NCI-H2107 (cell line): ENCODE measurements at places on chromosomes 13 and 19.

- DNase-seq, result no peak
These were observed 133.9 kb downstream of the AKAP11 start for GRCh38 chr13:42405665-42406390.

DNA sequence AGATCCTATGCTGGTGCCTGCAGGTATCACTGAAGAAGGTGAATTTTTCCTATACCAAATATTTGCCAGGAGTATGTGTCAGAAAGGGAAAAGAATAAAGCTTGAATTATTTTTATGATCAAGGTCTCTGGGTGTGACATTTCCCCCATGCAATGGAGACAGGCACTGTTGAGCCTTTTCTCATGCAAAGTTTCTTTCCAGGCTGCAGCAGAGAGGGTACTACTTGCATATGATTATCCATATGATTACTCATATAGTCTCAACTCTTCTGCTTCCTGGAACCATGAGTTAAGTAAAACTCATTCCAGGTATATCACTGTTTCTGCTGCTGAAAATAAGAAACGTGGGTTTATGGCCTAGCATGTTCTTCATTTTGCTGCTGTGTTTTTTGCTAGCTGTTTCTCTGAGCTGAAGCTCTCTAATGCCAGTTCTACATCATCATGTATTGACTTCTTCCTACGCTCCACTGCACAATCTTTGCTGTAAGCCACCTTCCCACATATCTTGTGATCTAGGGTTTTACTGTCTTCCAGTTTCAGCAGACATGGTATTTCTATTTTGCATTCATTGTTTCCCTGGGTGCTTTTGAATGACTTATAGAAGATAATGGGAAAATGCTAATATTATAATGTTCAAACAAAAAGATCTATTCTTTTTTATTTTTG lies 278.7 kb upstream of the GPC6 start:
- DNase-seq, result no peak

- DNase-seq, result no peak
These were observed 80.9 kb upstream of the UQCRFS1 start for GRCh38 chr19:29293736-29294342.

GRCh38 chr19:47539747-47540311 lies 25.0 kb upstream of the NAPA start:
- no peak for DNase-seq

- DNase-seq, result no peak
These were observed 2086.1 kb upstream of the PCDH20 start for GRCh38 chr13:63501702-63502101.

GRCh38 chr13:105159841-105160240 lies 1375.6 kb downstream of the EFNB2 start:
- DNase-seq, result no peak

DNA sequence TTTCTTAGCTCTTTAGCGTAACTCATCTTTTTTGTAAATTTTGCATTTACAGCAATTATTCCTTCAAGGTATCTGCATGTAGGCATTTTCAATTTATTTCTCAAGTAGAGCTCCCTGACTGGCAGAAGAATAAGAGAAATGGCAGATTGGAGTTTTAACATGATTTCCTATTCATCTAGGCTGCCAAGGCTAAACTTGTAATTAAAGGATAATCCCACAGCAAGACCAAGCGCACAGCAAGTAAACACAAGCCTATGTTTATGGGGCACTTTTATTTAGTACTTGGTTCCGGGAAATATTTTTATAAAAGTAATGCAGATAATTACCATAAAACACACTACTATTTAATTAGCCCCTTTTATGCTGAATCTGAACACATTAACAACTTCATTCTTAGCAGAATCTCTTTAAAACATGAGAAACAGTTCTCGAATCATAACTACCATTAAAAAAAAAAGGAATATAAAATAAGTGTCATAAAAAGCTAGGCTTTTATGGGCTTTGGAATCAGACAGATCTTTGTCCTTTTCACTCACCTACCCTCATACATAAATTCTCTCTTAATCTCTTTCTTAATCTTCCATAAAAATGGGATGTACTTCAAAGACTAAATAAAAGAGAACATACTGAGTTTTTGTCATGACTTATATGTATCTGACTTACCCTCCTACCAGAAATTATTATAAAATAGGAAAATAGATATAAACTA lies 961.6 kb upstream of the MIR17HG start:
- DNase-seq, result no peak

DNA sequence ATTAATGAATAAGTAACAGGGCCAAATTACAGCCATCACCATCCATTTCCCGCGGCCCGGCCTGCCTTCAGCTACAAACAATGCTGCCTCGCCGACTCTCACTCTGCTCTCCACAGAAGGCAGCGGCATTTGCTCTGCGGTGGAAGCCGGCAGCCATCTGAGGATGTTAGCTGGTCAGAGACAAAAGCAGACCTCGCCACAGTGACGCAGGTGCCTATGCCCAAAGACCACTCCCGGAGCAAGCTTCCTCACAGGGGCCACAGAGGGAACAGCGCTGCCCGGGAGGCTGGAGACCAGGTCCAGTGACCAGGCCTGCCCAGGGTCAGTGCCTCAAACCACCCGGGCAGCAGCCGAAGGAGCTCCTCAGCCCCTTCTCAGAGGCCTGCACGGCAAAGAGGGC lies 16.4 kb downstream of the PEPD start:
- no peak for DNase-seq

DNA sequence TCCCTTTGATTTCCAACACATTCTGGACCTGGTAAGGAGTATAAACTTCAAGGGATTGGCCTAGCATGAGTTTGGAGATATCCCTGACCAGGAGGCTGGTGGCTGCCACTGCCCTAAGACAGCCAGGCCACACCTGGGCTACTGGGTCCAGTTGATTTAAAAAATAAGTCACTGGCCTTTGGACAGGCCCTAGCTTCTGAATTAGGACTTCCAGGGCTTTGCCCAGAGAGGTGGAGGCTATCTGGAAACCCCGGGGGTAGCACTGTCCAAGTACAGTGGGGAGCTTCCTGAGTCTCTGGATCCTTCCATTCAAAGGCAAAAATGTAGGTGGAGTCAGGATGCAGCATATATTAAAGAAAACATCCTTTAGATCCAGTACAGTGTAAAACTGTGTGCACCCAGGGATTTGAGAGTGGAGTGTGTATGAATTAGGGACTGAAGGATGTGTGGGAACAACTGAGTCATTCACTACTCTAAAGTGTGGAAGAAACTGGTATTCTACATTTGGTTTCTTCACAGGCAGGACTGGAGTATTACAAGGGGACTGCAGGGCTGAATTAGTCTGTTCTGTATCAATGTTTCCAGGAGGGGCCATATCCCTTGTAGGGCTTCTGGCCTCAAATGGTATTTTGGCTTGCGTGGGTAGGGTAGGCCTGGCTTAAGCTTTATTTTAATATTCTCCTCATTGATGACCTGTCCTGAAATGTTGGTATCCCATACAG lies 14.8 kb upstream of the FCGBP start:
- DNase-seq, result no peak

DNA sequence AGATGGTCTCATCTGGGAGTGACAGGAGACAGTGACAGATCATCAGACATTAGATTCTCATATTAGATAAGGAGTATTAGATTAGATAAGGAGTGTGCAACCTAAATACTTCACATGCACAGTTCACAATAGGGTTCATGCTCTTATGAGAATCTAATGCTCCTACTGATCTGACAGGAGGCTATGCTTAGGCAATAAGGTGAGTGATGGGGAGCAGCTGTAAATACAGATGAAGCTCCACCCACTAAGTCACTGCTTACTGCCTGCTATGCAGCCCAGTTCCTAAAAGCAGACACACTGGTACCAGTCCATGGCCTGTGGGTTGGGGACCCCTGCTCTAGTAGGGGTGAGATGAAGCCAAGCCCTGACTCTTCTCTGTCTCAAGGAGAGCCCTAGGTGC lies 10.0 kb upstream of the IGFL3 start:
- DNase-seq, result no peak

GRCh38 chr13:38496917-38497316 lies 147.3 kb downstream of the UFM1 start:
- no peak for DNase-seq

DNA sequence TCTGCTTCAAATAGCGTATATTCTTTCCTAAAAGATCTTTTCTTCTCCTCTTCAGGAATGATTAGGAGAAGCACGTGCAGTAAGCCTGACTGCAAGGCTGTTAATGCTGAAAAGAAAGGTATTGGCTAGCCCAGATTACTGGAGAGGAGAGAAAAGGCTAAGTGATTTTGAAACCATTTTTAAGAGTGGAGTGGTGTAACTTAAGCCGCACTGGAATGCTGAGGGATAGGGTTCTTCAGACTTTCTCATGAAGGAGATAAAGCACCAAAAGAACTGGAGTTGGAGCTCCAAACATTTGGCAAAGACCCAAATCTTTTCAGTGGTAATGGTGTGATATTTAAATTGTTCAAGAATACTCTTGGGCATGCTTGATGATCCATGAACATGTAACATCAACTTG lies 388.3 kb downstream of the COG6 start:
- DNase-seq, result no peak

DNA sequence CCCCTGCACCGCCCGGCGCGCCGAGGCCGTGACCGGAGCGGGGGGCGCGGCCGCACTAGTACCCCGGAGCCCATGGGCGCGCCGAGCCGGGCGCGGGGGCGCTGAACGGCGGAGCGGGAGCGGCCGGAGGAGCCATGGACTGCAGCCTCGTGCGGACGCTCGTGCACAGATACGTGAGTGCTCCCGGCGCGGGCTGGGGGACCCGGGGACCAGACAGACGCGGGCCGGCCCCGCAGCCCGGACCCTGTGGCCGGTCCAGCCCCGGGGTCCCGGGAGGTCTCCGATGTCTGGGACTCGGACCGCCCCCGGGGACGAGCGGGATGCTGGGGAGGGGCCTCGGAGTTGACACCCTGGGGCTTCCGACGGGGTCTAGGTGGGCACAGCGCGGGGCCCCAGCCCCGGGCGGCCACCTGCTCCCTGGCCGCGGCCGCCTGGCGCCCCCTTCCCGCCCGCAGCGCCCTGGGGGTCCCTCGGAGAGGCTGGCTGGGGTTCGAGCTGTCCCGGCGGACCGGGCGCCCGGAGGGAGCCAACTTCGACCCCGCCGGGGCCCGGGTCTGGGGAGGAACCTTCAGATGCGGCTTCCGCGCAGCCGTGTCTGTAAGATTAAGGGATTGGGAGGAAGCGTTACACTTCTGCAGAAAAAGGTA lies 568 bp downstream of the ATP11A start:
- DNase-seq, result no peak

DNA sequence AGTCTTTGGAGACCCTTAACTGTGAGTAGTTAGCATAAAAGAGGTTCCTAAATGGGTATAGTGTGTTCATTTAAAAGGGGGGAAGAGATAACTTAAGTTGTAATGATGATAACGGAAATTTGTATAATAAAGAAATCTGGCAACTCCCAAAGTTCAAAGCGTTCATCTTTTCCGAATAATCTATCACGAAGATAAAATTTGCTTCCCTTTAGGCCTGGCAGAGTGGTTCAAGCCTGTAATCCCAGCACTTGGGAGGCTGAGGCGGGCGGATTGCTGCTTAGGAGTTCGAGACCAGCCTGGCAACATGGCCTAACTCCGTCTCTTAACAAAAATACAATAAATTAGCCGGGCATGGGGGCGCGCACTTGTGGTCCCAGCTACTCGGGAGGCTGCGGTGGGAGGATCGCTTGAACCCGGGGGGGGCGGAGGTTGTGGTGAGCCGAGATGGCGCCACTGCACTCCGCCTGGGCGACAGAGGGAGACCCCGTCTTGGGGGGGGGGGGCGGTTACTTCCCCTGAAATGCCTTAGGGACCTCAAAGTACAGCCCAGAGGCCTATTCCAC lies 934 bp downstream of the N4BP2L2 start:
- DNase-seq, result no peak

DNA sequence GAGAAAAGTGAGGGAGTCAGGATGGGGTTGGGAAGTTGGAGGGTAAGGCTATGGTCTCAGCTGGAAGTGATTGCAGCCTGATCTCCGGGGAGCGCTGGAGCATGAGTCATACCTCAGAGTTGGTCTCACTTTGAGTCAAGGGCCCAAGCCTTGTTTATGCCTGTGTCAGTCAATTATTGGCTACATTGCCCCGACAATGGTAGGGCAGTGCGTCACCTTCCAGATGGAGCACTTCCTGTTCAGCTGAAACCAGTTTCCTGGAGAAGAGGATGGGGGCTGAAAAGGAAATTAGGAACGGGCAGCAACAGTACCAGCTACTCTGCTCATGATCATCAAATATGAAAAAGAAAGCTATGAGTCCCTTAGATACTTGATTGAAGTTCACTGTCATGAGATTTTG lies 60.4 kb downstream of the ADGRE1 start:
- DNase-seq, result no peak

DNA sequence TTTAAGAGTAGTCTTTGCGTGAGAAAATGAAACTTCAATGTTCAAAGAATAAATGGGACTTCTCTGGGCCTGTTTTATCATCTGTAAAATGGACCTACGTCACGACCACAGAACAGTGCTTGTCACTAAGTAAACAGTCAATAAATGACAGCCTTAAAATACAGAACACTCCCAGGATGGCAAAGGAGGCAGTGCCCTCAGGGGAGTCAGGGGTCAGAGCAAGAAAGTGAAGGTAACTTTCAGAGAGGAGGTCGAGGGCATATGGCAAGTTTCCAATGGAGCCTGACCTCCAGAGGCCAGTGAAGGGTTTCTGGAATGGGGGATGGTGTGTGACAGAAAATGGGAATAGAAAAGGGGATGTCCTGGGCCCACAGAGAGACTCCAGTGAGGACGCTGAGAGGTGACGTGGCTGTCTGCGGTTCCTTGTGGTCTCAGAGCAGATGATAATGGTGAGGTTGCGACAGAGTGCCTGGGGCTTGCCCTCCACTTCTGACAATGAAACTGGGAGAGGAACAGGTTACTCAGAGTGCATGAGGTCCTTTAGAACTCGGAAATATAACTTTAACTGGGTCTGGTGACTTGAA lies 91.8 kb downstream of the UBL3 start:
- DNase-seq, result no peak

DNA sequence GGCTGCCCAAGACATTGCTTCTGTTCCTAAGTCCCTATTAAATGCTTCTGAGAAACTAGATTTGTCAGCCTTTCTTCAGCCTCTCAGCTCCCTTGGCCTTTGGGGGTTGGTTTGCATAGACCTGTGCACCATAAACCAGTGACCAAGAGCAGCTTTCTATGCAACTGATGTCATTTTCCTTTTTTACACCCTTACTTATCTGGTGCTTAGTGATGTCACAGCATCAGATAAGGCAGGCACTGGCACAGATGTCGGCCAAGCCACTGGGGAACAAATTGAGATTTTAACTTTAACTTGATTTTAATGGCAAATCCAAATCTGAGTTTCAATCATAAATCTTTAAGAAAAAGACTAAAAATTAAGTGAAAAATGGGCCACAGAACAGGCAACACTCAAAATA lies 59.8 kb downstream of the RUBCNL start:
- DNase-seq, result no peak
